NCI-H2081 (cell line): ENCODE measurements at places on chromosomes 13 and 19.

DNA sequence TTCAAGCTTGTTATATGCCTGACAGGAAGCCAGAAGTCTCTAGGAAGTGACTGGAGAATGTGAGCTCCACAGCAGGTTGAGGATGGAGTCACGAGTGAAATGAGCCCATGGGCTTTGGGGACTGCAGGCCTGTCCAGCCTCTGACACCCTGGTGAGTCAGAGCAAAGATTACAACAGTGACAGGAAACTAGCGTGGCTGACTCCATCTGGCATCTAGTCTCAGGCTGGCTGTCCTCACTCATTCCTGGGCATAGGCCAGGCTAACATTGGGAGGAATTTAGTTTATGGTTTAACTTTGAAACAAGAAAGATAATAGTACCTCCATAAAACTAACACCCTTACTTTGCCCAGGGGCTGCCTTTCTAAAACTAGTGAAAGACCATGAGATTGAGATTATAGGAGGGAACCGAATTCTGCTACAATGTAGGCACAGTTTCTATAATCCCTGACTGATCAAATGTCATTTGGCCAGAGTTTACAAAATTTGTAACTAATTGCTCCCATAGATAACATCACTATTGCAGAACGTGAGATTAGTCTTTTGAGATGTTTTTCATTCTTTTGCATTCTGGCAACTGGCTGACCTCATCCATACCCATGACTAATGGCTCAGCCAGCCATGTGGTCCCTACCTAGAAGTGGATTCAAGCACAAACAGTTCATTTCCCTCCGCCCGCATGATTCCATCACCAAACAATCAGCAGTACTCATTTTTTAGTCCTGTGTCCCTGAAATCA is 28.4 kb downstream of the PSG1 start:
- no peak for DNase-seq

DNA sequence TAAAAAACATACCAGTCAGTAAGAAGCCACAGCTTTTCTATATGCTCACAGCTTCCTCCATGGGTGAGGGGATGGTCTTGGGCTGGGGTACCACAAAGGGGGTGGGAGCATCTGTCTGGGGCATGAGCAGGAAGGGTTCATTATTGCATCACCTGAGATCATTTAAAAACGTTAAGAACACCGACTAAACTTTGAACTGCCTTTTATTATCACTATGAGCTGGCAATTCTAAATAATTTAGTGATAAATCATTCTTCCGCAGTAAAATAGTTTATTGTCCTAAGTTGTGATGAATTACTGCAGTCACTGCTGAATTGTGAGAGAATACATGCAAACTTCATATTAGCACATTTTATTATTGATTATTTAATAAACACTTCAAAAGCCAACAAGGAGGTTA is 71.6 kb downstream of the KL start:
- no peak for DNase-seq

DNA sequence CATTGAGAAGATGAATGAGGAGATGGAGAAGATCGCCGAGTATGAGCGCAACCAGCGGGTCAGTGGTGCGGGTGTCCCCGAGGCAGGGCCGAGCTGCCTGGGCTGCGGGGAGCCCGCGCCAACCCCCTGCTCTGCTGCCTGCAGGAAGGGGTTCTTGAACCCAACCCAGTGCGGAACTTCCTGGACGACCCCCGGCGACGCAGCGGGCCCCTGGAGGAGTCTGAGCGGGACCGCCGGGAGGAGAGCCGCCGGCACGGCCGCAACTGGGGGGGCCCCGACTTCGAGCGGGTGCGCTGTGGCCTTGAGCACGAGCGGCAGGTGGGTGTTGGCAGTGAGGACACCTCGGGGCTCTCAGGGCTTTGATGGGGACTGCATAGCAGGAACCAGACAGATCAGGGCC is 8.3 kb downstream of the CCDC9 start:
- DNase-seq: no peak

- no peak for DNase-seq
Measured at GRCh38 chr13:66128692-66129269, 1101.4 kb downstream of the PCDH9 start.

- no peak for DNase-seq
Measured at GRCh38 chr13:59000770-59001169, 1163.0 kb downstream of the DIAPH3 start.

GRCh38 chr19:32206065-32206464 is 139.3 kb upstream of the ZNF507 start:
- no peak for DNase-seq

- DNase-seq: no peak
Measured at GRCh38 chr13:101452519-101453485, at the start of gene ITGBL1. ITGBL1 (plus strand) TSS chr13:101452675; CDS start chr13:101452834, 159 bp downstream.

- DNase-seq: no peak
Measured at GRCh38 chr13:52411629-52412028, 5.7 kb upstream of the THSD1 start.

- no peak for DNase-seq
Measured at GRCh38 chr19:11195681-11196080, 1.7 kb downstream of the KANK2 start.

GRCh38 chr13:66347486-66348117 is 882.5 kb downstream of the PCDH9 start:
- no peak for DNase-seq

DNA sequence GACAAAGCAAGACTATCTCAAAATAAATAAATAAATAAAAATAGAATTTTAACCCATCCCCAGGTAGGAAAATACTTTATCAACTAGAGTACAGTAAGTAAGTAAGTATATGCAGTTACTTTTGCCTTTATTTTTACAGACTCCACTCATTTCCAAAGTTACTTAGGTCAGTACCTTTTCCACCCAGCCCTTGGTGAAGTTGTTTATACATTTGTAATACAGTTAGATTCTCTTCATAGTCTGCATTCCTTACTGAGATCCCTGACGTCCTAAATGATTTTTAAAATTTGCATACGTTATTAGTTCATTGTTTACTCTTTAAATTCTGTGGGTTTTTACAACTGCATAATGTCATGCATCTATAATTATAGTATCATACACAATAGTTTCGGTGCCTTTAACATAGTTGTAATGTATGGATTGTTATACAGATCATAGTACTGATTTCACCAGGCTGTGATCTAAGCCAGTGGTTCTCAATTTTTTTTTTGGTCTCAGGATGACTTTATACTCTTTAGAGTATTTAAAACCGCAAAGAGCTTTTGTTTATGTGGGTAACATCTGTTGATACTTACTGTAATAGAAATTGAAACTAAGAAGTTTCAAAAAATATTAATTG is 10.4 kb downstream of the SETDB2 start:
- no peak for DNase-seq

DNA sequence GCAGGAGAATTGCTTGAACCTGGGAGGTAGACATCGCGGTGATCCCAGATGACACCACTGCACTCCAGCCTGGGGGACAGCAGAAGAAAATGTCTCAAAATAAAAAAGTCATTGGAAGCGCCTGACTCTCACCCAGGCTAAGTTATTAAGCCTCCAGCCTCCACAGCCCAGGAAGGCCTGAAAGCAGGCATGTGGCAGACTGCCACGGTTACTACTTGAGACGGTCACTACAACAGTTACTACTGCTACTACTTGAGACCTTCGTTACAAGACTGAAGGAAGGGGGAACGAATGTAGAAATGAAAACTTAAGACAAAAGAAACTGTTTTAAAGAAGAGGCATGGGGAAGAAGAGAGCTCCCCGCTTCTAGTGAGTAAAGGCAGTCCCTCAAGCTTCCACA is 9.6 kb downstream of the PRR22 start:
- no peak for DNase-seq

DNA sequence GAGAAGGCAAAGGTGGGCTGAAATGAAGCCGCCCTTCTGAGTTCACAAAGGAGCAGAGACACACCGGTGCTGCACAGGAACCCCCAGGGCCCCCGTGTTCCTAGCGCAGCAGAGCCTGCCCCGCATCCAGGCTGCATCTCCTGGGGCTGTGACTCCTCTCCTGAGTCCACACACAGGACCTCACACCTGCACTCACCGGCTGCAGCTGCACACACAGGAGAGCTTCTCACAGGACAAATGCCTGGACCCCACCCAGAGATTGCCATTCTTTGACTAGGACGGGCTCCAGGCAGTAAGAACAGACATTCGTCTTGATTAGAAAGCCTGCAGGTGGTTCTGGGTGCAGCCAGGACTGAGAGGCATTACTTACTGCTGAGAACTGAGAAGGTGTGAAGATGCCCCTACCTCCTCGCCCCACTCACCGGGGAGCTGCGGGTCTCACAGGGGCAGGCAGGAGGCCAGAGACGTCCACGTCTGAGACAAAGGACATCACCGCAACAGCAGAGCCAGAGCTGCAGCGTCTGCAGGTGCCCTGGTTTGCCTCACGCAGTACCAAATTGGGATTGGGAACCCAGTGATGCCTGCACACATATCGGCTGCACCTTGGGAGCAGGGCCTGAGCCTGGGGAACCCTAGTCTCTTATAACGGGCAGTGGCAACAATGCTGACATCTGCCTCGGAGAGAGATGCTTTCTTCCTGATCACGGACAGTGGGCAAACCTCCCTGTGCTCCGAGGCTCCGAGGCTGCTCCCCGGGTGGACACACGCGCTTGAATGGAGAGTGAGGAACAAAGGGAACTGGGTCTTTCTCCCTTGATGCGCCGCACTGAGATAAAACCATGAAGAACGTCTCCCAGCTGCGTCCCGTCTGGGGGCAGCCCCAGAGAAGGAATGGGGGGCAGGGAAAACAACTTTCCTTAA is 50.4 kb downstream of the RASA3 start:
- no peak for DNase-seq

- DNase-seq: no peak
Measured at GRCh38 chr19:8616861-8617260, 6.3 kb upstream of the ADAMTS10 start.

GRCh38 chr13:66578305-66578704 is 651.8 kb downstream of the PCDH9 start:
- DNase-seq: no peak

DNA sequence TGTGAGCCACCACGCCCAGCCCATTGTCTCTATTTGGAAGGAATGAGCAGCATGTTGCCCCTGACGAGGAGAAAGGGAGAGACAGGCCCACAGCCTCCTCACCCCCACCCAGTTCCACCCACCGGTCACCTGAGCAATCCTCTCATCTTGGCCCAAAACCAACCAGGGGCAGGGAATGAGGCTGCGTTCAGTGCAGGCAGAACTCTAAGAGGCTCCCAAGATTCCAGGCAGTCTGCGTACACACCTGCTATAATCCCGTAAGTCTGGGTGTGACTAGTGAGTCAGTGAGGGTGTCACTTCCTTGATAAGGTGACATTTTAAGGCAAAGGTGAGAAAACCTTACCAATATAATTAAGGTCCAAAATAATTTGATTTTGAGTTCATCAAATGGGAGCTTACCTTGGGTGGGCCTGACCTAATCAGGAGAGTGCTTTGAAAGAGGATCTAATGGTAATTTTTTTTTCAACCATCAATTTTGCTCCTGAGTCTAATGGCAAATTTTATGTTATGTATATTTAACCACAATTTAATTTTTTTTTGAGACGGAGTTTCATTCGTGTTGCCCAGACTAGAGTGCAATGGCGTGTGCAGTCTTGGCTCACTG is 26.9 kb upstream of the KLF2 start:
- DNase-seq: no peak
